ENCODE measurements at places on chromosomes 7 and 10.

- DNase-seq: no peak
These were observed 165.5 kb downstream of the PKD1L1 start for GRCh38 chr7:47782792-47783191.

DNA sequence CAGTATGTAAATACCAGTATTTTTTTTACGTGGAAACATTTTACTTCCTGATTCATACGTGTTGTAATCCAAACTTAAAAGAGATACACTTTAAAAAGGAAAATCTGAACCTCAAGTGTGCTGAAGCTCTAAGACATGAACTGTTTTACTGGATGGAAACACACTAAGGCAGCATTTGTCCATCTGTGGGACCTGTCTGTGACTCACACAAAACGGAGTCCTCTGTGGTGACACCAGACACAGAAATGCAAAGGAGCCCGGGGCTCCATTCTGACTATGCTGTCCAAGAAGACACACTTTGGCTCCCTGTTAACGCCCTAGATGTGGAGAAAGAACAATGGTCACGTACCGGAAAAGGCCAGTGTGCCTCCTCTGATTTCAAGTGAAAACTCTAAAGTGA lies 23.9 kb downstream of the RNF133 start:
- DNase-seq: no peak

- DNase-seq: no peak
These were observed 26.5 kb downstream of the NDUFB2 start for GRCh38 chr7:140723006-140723405.

DNA sequence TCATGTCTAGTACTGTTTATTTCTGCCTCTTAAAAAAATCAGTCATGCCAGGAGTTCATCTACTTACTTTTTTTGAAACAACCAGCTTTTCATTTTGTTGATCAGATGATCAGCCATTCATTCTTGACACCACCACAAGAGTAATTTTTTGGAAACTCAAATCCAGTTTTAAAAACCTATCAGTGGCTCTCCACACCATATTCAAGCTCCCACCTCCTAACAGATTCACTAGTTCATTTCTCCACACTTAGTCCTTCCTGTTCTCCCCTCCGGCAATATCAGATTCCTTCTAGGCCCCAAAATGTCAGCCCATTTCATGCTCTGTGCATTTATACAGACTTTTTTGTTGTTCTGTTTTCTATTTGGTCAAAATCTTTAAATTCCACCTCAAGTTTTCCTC lies 341.6 kb downstream of the RNLS start:
- no peak for DNase-seq

- no peak for DNase-seq
These were observed 109.6 kb downstream of the SRPK2 start for GRCh38 chr7:105278973-105279687.

DNA sequence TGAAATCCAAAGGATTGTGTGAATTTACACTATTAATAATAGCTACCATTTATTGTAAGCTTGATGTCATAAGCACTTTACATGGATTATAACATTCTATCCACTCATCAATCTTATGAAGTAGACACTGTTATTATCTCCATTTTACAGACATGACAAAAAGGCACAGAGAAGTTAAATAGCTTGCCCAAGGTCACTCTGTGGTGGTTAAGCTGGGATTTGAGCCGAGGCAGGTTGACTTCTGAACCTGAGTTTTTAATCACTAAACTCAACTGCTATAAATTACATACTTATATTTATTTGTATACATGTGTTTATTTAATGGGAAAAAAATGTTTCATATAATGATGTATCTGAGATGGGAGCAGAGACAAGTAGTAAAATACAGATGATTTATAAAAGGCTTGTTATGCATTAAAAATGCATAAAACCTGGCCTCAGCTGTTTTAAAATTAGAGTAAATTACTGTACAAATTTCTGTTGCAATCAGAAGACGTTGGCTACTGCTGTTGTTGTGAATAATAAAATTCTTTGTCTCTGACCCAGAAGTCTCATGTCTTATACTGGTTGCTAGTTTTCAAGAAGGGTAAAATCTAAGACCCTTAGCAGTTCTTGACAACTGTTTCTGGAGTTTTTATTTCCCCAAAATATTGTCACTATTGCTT lies 61.1 kb upstream of the CALD1 start:
- no peak for DNase-seq

DNA sequence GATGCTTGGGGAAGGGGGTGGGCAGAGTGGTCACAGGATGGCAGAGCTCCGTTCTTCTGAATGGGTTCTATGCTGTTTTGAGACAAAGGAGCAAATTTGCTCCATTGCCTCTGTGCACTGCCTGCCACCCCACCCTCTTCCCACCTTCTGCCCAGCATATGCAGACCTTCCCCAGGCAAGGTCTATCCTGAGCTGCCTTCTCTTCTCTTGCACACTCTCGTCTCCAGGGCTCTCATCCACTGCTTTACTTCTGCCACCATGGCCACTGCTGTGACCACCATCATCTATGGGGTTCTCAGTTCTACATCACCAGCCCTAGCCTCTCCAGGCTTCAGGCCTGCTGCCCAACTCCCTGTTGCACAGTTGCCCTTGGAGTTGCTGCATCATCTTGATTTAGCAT lies 230.4 kb downstream of the TMEM178B start:
- DNase-seq: no peak

- DNase-seq: no peak
These were observed 8.8 kb downstream of the ITGB1 start for GRCh38 chr10:32949221-32949678.

DNA sequence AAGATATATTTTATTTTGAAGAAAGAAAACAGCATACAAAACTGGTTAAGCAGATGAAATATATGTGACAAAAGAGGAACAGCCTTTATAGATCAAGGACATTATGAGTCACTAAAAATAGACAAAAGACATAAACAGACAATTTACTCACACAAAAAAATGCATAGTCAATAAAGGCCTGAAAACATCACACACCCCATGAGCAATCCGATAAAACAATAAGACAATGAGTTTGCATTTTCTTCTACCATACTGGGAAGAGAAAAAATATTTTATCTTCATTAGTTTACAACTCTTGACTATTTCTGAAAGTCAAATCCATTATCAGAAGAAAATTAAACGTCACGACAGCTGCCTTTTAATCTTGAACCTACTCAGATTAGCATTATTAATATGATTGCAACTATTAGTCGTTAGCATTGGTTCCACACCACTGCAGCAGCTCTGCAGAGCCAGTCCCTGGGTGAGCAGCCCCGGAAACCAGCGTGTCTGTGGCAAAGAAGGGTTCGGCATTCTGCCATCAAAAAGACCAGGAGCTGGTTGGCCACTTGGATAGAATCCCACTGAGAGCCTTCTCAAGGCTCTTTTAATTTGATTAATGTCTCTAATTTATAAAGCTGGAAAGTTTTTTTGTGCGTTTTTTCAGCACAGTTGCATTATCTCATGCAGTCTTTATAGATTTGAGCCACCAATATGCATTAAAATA lies 305.4 kb upstream of the SHH start:
- DNase-seq: no peak

GRCh38 chr10:125085258-125086054 lies 74.9 kb downstream of the CTBP2 start:
- DNase-seq: no peak

GRCh38 chr7:116632384-116632783 lies 39.6 kb upstream of the MET start:
- no peak for DNase-seq

GRCh38 chr7:1366801-1367405 lies 92.4 kb downstream of the MICALL2 start:
- no peak for DNase-seq

DNA sequence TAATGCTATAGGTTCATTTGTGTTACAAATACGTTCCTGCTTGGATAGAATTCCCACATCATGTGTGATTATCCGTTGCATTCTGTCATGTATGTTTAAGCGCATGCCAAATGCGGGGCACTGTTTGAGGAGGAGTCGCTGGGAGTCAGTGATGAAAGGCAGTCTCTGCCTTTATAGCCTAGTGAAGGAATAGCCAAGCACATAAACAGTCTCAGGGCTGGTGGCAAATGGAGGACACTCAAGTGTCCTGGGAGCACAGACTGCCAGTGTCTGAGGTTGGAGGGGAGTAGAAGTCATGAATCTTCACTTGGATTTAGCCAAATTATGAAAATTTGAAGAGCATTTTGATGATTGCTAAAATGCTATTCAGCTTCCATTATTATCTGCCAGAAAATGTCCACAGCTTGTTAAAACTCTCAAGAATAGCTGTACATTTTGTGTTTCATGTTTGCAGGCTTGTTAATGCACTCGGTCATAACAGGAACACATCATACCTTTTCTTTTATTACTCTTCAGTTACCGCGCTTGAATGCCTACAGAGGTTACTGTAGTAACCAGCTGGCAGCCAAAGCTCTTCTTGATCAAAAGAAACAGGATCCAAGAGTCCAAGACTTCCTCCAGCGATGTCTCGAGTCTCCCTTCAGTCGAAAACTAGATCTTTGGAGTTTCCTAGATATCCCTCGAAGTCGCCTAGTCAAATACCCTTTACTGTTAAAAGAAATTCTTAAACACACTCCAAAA lies 41.6 kb downstream of the NET1 start:
- no peak for DNase-seq

DNA sequence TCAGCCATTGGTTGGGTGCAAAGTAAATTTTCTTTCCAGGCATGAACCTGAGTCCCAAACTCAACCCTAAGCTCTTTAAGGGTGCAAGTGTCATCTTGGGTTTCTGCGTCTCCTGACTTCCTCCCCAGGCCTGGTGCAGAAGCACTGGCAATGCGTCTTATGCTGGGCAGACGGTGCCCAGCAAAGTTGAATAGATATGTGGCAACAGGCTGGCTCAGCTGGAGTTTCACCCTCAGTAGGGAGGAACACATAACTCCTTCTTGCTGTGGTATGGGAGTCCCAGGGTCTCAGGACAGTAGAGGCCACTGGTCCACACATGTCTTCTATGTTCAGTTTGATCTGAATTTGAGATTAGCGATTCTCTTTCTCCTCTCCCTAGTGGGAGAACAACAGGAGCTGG lies 181.3 kb downstream of the RPS24 start:
- no peak for DNase-seq

DNA sequence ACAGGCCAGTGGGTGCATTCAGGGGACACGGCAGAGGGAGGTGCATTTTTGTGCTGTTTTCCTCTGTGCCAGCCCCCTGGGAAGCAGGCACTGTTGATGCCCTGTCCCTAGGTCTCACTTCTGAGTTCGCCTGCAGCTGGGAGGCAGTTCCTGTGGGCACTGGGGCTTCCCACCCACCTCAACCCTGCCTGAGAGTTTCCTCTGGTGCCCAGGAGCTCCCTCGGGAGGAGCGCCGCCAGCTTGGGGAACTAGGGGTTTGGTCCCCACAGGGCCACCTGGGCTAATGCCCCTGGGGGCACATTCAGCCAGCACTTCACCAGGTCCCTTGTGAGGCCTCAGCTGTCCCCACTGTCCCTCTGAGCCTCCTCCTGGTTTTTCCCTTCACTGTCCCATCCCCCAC lies 178.2 kb upstream of the RHEB start:
- no peak for DNase-seq

DNA sequence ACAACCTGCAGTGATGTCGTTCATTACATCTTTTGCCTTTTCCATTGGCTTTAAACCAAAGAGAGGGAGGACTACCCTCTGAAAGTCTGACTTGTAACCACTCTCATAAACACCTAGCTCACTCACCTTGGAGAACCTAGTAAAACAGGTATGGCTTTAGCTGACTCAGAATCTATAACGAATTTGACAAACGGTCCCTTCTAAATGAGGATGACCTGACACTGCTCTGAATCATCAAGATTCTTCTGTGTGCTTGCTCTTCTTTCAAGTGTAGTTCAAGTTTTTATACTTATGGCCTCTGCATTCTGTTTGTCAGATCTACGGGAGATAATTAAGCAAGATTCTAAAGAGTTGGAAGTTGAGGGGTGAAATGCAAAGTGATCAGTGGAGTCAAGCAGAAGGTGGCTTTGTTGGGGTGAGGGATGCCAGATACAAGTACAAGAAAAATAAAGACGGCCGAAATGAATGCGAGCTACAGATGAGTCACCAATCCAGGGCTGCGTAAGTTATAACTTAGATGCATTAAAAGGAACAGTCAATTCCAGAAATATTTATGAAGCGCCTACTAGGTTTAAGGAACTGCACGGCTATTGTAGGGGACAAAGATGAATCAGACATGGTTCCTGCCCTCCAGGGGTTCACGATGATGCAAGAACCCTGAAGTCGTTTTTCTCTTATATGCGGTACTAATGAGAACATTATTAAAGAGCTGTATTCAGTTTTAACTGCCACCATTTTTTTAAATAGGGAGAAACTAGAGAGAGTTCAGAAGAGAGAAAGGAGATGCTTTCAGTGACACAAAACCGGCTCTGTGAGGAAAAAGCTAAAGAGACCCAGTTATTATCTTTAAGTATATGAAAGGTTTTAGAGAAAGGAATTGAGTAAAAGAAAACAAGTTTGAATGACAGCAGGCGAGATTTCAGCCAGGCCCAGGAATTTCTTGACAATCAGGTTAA lies 6.5 kb downstream of the HIPK2 start:
- no peak for DNase-seq

DNA sequence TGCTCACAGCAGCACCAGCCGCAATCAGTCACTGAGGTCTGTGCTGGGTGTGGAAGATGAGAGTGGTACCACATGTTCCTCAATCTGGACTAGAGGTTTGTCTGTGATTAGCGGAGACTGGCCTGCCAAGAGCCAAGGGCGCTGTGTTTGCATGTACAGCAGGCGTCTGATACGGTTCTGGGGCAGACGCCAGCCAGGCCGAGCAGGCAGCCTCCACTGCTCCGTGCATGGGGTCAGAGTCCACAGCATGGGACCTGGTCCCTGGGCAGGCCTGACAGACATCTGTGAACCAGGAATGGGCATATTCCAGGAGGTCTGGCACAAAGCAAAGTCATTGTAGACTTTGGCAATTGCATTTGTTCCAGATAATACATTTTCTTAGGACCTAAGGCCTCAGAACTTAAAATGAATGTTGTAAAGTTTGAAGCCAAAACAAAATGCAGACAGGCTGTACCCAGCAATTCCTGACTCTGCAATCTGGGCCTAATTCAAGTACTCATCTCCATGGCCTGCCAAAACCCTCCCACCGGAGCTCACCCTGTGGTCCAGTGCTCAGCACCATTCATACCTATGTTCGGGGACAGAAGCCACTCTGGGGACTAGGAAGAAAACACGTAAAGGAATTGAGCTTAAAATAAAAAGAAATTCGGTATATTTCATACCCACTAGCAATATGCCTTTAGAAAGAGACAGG lies 50.0 kb upstream of the FAM20C start:
- no peak for DNase-seq

DNA sequence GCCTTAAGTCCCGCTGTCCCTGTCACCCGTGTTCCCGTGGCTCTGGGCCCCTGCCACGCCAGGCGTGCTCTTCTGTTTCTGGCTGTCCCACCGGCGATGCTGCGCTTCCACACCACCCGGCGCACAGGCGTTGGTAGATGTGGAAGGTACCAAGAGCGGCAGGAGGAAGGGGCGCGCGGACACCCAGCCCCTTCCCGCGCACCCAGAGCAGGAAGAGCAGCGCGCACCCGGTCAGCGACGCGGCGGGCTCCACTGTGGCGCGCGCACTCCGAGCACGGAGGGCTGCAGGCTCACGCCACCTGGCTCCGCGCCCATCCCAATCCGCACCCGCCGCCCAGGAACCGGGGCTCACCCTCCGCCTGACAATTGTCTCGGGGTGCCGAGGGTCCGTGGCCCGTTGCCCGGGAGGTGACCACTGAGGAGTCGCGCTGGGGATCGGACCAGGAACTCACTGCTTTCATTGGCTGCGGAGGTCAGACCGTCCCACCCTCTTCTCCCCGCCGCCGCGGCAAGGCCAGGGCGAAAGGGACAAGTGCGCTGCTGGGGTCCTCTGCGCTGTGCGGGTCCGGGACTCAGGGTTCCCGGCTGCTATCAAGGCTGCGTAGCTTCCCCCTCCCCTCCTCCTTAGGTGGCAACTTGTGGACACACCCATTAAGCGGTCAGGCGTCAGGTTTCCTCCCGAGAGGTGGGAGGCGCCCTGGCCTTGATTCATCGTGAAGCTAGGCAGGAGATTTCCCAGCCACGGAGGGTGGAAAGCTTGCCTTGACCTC lies 121.6 kb upstream of the ZNF92 start:
- DNase-seq: no peak

Measured in hematopoietic multipotent progenitor cell treated with erythropoietin and hydrocortisone succinate and interleukin-3 and kit ligand, for 15 days (in vitro differentiated cells).